ENCODE measurements at places on chromosomes 13 and 19. TPM values are rescaled to one million over a fixed set of nuclear protein-coding genes. Genes with fewer than 3 reads are reported as not detected.

GRCh38 chr13:36998624-36999041 is 507 bp downstream of the ALG5 start:
- no peak for ATAC-seq

- no peak for ATAC-seq
Observed at GRCh38 chr19:53172889-53173288, 14.0 kb upstream of the ZNF347 start.

- no peak for ATAC-seq
Observed at GRCh38 chr19:1082928-1083816, 12.0 kb downstream of the POLR2E start.

DNA sequence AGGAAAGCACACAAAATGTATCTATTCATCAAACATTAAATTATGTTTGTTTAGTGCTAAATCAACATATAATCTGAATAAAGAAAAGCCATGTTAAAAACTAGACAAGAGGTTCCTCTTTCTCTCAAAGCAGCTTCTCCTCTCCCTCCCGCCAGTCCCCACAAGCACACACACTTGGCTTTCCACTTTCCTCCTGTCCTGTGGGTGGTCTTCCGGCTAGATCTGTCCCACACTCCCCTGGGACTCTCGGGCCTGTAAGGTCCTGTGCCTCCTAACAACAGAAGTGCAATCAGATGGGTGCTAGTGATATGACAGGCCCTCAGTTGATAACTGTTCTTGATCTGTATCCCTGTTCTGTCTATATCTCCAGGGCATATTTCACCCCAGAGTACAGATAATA is 45.6 kb upstream of the RAP2A start:
- ATAC-seq: no peak

- ATAC-seq: no peak
Observed at GRCh38 chr13:21932578-21932977, 261.7 kb downstream of the FGF9 start.

- no peak for ATAC-seq
Observed at GRCh38 chr13:45209229-45209628, 8.4 kb upstream of the KCTD4 start.

DNA sequence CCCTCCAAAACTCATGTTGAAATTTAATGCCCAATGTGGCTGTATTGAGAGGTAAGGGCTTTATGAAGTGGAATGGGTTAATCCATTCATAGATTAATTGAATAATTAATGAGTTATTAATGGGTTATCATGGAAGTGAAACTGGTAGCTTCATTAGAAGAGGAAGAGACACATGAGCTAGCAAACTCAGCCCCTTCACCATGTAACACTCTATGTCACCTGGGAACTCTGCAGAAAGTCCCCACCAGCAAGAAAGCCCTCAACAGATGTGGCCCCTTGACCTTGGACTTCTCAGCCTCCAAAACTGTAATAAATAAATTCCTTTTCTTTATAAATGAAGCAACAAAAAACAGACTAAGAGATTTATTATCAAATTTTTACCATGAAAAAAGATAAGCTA is 223.5 kb downstream of the KLF12 start:
- no peak for ATAC-seq

DNA sequence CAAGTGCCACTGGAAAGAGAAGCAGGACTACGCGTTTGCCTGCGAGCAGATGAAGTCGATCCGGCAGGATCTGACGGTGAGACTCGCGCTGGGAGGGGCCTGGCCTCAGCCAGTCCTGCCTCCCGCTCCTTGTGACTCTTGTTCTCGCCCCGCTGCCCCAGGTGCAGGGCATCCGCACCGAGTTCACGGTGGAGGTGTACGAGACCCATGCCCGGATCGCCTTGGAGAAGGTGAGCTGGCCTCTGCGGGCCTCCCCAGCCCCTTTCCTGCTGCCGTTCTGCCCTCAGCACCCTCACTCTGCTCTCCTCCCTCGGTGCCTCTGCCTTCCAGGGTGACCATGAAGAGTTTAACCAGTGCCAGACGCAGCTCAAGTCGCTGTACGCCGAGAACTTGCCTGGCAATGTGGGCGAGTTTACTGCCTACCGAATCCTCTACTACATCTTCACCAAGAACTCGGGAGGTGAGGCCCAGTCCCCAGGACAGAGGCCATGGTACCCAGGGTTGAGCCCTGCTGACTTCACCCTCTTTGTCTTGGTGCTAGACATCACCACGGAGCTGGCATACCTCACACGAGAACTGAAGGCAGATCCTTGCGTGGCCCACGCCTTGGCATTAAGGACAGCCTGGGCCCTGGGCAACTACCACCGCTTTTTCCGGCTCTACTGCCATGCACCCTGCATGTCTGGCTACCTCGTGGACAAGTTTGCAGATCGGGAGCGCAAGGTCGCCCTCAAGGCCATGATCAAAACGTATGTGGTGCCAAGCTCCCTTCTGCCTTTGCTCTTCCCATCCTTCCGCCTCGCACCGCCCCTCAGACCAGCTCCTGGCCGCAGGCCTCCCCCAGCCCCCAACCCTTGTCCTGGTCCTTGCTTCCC is 5.6 kb downstream of the LENG9 start:
- no peak for ATAC-seq

DNA sequence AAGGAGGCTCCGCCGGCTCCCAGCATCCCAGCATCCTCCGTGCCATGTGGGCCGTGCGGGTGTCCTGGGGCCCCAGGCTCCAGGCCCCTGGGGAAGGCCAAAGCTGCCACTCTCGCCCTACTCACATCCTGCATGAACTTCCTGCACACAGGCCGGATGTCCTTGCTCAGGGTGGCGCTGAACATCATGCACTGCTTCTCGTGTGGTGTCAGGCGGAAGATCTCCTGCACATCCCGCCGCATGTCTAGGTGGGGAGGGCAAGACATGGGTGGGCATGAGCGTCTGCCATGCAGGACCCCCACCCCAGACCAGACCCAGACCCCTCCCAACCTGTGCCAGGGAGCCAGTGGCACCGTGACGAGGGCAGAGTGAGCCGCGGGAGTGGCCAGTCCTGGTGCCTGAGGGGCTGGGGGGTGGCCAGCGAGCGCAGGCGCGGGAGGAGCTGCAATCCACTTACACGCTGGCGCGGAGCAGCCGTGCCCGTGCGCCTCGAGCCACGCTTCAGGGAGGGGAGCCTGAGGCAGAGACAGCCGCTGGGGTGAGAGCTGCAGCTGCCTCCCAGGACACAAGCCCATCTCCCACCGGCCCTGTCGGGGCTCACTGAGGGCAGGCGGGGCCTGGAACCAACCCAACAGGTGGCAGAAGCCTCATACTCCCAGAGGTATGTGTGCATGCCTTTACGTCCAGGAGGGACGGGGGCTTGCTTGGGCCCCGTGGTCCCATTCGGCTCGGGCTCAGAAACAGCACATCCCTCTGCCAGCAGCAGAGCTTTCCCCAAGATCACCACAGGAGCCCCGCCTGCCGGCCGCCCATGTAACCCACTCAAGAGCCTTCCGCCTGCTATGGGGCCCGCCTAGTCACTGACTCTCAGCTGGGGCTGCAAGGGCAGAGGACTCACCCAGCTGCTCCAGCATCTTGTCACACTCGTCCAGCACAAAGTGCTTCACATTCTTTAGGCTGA is 8.8 kb downstream of the DDX39A start:
- no peak for ATAC-seq

DNA sequence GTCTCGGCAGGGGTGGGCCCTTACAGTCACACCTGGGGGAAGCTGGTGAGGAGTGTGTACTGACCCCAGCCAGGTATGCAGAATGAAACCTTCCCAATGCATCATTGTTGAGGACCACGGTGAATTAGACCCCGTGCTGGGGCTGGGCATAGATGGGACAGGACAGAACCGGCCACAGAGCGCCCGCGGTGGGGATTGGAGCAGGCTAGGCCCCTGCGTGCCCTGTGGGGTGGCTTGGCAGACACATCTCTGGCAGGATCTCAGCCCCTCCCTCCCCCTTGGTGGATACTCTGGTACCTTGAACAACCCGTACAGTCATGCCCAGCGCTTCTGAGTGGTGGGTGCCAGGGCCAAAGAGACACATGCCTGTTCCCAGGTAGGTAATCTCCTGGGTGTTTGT is 200.6 kb downstream of the TEX29 start:
- ATAC-seq: peak; percentile 17

GRCh38 chr19:39768786-39769185 is 9.9 kb upstream of the LEUTX start:
- ATAC-seq: no peak

DNA sequence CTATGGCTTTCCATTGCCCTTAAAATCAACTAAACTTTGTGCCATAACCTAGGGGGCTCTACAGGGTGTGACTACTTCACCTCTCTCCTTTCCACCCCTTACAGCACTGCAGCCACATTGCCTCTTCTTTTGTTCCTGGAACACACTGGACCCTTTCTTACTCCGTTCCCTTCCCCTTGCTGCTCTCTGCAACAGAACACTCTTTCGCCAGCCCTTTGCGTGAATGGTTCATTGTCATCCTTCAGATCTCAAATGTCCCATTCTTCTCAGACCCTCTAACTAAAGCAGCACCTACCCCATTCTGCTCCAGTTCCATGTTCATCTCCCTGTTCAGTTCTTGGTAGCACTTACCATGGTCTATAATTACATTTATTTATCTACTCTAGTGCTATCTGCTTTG is 208.3 kb downstream of the OXGR1 start:
- ATAC-seq: no peak

GRCh38 chr19:10855879-10856522 is 7.8 kb downstream of the C19orf38 start:
- ATAC-seq: no peak

- ATAC-seq: no peak
Observed at GRCh38 chr13:103487841-103488240, 421.6 kb upstream of the SLC10A2 start.

DNA sequence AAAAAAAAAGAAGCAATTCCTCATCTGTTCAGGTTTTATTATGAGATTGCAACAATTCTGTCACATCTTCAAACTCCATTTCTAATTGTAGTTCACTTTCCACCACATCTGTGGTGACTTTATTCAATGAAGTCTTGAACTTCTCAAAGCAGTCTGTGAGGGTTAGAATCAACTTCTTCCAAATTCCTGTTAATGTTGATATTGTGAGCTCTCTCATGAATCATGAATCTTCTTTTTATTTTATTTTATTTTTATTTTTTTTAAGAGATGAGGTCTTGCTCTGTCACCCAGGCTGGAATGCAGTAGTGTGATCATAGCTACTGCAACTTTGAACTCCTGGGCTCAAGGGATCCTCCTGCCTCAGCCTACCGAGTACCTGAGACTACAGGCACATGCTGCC is 19.6 kb downstream of the ARHGAP35 start:
- no peak for ATAC-seq

DNA sequence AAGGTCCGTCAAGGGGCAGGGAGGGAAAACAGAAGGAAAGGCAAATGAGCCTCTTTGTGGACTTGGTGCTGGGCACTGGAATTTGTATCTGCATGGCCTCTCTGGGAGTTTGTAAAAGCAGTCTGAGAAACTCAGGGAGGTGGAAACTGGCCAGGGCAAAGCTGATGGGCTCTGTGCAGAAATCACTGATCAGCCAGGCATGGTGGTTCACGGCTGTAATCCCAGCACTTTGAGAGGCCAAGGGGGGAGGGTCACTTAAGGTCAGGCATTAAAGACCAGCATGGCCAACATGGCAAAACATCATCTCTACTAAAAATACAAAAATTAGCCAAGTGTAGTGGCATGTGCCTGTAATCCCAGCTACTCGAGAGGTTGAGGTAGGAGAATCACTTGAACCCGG is 369.9 kb upstream of the ZNF507 start:
- ATAC-seq: no peak

DNA sequence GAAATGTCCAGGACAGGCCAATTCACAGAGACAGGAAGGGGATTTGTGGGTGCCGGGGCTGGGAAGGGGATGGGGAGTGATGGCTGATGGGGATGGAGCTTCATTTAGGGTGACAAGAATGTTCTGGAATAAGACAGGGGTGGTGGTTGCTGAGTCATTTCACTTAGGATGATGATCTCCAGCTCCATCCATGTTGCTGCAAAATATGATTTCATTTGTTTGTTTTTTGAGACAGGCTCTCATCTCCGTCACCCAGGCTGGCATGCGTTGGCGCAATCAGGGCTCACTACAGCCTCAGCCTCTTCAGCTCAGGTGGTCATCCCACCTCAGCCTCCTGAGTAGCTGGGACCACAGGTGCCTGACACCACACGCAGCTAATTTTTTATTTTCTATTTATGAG is 3.1 kb upstream of the JSRP1 start:
- no peak for ATAC-seq

DNA sequence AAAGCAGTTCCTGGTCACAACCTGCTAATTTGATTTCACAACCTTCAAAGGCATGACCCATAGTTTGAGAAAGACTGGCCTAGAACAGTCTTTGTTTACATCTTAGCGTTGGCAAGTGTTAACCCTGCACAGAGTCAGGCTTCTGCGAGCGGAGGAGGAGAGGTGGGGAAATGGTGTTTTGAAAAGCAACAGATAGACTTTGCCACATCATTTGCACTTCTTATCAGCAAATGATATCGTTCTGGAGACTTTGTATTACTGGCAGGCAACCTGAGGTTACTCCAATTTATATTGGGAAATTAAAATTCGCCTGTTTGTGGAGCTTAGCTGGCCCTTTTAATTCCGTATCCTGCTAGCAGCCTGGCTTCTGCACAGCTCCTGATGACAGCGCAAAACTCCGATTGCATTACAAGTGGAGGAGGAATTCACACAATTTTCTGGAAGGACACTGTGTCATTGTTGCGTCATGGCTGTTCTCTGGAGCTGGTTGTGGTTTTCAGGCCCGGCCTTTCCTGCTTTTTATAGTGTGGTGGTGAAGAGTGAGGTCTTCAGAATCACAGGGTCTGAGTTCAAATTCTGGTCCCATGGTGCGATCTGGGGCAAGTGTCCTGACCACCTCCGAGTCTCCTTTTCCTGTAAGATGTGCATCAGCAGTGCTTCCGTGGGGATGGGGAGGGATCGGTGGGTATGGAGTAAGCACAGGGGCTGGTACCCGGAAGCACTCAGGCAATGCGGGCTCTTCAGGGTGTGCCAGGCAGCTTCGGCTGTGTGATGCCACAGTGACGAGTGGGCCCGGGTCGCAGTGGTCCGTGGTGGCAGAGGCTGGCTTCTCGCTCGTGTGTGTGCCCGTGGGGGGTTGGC is 49.1 kb upstream of the EHD2 start:
- peak; percentile 90 for ATAC-seq

DNA sequence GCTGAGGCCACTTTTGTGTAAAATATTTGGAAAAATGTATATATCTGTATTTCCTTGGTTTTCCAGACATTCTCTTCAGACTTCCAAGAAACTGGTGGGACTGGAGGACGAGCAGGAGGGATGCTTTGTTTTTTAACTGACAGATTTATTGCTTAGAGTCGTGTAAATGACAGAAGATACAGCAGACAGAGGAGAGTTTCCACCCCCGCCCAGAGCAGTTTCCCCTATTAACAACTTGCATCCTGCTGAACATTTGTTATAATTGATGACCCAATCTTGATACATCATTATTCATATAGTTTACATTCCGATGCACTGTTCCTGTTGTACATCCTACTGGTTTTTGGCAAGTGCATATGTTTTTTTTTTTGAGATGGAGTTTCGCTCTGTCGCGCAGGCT is 7.1 kb upstream of the DOCK6 start:
- peak; percentile 4 for ATAC-seq

GRCh38 chr13:86856991-86857390 is 814.2 kb upstream of the SLITRK5 start:
- no peak for ATAC-seq

Gene ATP1A3
- 2.6 TPM for total RNA-seq

Gene CAPS
- total RNA-seq: 19.6 TPM

Gene NUP58
- 43.9 TPM for total RNA-seq

Gene CYP2S1
- total RNA-seq: not detected

Gene CLEC17A
- not detected for total RNA-seq

Gene TIMM29
- 40.9 TPM for total RNA-seq

Gene RNF17
- total RNA-seq: 0.42 TPM

Gene MYO1F
- total RNA-seq: 41.5 TPM

Gene CEACAM5
- 0.31 TPM for total RNA-seq

Gene PRRG2
- 1.1 TPM for total RNA-seq

All from gastroesophageal sphincter (tissue), 4 donors.